Left hindlimb (tissue), 1 donor: ENCODE measurements at places on chromosomes 16 and 17.

GRCh38 chr16:7382521-7382920 lies 49.9 kb downstream of the RBFOX1 start:
- DNase-seq: no peak

DNA sequence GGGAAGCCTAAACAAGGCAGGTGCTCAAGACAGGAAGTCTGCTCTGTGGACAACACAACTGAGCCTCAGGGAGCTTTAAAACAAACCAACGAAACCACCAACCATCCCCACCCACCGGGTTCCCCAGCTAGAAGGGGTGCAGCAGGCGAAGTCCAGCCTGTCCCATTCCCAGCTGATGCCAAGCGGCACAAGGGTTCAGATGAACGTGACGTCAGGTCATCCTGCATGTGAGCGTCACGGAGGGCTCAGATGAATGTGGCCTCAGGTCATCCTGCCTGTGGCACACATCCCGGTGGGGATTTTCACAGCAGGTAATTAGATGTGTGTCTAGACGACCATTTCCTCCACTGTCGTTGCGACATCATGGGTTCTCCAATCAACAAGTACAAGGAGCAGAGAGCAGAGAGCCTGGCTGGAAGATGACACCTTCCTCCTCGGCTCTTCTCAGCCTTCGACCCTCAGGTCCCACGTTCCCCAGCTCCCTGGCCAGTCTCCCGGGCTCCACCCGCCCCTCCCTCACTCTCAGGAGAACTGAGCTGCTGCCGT lies 246.5 kb downstream of the FOXL1 start:
- no peak for DNase-seq

GRCh38 chr16:10156099-10156498 lies 26.1 kb downstream of the GRIN2A start:
- no peak for DNase-seq

DNA sequence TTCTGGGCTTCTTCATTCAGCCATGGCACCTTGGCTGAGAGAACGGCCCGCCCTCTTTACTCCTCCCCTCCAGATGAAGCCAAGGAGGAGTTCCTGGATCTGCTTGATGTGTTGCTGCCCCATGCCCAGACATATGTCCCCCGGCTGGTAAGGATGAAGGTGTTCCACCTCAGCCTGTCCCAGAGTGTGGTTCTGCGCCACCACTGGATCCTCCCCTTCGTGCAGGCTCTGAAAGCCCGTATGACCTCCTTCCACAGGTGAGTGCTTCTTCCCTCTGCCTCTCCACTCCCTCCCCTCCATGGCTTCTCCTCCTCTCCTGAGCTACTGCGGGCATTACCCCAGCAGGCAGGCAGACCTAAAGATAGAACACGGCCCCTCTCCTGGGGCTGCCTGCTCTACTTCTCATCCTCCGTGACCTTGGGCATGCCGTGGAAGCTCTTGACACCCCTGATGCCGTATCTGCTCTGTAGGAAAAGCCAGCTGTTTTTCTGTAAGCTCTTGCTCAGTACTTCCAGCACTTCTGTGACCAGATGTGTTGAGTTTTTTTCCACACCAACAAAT lies 8.7 kb downstream of the USB1 start:
- no peak for DNase-seq

DNA sequence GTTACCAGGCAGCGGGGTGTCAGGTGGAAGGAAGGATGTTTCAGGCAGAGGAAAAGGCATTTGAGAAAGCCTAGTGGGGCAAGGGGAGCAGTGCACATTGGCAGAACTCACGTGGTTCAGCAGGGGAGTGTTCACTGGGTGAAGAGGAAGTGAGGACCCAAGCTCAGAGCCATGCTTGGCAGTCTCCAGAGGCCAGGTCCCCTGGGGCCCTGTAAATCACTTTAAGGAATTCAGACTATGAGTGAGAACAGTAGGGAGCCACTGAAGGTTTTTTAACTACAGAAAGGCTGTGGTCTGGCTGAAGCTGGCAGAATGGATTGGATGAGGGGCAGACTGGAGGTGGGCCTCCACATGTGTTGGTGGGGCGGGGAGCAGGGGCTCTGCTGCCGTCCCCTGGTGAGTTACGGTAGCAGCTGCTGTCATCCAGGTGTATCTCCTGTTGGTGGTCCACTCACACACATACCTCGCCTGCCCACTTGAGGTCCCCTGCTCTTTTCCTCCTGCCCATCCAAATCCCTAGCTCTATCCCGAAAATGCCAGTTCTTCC lies 5.1 kb downstream of the CLEC16A start:
- DNase-seq: peak; percentile 33

- DNase-seq: no peak
These were observed 13.7 kb upstream of the OSGIN1 start for GRCh38 chr16:83939266-83939855.

GRCh38 chr16:26531290-26531730 lies 535.4 kb upstream of the C16orf82 start:
- no peak for DNase-seq

- DNase-seq: no peak
These were observed 1.7 kb downstream of the PSMD11 start for GRCh38 chr17:32445971-32446370.

- DNase-seq: no peak
These were observed 19.4 kb upstream of the SDK2 start for GRCh38 chr17:73663614-73664013.

DNA sequence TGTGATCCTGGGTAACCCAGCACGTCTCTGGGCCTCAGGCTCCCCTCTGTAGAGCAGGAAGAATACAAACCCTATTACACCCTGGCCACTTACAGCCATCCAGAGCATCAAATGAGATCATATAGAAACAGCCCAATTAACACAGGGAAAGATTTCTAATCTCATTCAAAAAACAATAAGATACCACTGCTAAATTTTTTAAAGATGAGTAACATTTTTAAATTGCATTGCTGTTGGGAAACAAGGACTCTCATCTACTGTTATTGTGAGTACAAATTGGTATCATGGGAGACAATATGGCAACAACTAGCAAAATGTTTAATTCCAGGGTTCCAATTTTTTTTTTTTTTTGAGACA lies 41.1 kb downstream of the SRL start:
- DNase-seq: no peak

DNA sequence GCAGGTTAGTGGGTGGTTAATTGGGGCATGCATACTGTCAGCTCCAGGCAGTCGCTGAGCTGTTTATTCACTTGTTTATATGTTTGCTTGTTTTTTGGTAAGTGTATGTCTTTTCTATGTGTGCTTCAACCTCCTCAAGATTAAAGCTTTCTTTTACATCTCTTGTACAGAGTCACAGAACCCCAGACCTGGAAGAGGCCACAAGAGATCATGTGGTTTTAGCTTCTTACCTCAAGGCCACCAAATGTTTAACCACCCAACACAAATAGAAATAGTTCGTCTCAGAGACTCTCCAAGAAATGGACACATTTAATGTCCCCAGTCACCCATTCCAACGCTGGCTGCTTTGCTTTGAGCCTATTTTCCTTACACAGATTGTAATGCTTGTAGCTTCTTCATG lies 11.8 kb upstream of the TMEM98 start:
- DNase-seq: no peak

DNA sequence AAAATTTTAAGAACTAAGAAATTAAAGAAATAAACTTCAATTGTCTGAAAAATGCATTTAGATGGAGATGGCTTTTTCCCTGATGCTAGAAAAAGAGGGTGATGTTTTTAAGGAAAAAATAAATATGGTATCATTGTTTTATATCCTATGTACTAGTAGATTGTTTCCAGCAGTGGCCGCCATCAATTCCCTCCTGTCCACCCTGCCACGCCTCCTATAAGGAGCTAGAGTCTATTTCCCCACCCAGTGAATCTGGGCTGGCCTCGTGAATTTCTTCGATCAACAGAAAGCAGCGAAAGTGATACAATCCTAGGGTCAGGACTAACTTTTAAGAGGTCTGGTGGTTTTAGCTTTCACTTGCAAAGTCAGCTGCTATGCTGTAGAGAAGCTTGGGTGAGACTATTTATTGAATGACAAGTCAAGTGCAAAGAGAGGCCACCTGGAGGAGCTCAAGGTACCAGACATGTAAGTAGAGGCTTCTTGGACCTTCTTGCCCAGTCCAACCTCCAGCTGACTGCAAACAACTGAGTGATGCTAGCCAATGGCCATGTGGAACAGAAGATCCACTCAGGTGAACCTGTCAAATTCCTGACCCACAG lies 80.9 kb upstream of the MTMR4 start:
- DNase-seq: no peak

DNA sequence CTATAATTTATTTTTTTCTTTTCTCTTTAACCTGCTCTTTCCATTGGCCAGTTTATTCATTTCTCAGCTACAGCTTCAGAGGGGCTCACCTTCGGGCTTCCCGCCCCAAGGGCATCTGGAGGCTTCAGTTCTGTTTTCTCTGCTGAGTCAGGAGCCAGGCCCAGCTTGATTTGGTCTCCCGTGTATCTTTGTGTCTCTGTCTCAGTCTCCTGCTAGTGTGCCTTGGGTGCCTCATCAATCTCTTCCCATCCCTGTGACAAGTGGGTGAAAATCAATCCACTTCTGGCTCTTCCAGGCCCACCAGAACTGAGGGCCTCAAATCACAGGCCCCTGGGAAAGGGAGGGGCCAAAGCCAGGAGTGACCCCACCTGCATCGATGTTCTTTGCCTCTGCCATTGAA lies 72.1 kb downstream of the CCDC182 start:
- no peak for DNase-seq

DNA sequence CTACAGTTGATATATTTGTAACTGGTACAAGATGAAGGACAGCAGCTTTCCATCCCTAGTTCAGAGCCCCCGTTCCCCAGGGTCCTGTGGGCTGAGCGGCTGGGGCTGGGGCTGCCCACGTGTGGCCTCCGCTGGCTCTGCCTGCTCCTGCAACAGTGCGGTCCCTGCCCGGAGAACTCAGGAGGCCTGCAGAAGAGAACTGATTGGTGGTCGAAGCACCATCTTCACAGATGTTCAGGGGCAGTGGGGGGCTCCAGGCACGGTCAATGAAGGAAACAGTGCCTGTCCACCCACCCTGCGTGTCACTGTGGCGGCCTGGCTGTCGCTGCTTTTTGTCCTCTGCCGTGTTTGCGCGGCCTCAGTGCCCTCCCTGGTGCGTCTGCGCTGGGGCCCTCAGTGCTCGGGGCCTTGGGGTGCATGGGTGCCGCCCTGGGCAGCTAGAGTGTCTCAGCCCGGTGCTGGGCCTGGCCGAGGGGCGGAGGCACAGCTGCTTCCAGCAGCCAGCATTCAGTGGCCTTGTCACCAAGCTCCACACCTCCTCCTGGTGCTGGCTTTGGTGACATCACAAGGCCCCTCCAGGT lies 4.2 kb upstream of the NUDT16L1 start:
- no peak for DNase-seq

DNA sequence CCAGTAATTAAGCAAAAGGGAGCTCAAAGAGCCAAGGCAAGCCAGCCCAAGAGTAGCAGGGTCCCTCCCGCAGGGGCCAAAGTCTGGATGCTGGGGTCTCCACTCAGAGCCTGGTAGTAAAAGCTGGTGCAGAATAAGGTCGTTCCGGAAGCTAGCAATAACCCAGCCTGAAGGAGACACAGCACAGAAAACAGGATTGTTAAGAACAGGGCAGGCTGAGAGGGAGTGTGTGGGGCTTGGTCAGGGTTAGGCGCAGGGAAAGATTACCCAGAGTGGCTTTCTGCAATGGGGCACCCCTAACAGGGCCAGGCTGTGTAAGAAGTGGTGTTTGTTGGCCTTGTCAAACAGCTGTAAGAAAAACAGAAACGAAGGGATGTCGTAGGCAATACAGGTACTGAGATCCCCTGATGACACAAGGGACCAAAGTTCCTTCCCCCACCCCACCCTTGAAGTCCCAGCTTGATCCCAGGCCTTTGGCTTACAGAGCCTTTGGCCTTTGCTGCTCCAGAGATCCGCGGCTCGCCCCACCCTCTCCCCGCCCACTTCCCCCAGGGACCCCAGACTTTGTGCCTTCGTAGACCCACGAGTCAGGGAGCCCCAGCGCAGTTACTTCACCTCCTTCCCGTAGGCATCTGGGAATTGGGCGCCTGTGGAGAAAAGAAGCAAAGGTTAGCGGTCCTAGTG lies 712 bp downstream of the TMEM256 start:
- DNase-seq: no peak

GRCh38 chr16:55756963-55757362 lies 75.9 kb downstream of the CES1 start:
- DNase-seq: no peak

GRCh38 chr16:88804552-88805339 lies 1.2 kb downstream of the CDT1 start:
- DNase-seq: peak; percentile 39

DNA sequence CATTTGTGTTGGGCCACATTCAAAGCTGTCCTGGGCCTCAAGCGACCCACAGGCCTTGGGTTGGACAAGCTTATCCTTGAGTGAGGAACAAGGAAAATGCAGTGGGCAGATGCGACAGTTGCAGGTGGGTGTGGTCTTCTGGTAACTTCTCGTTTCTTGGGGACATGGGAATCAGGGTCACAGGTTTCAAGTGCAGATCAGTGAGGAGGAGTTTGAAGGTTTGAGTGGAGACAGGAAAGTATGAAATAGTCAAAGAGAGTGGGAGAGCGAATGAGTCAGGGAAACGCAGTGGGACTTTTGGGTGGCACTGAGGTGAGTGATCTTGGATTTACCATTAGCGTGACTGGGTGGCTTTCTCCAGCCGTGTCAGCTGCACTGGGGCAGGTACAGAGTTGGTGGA lies 15.4 kb upstream of the CCL22 start:
- DNase-seq: no peak

GRCh38 chr16:52496051-52496876 lies 50.7 kb downstream of the TOX3 start:
- DNase-seq: no peak
